ENCODE measurements at places on chromosomes 4 and X.

- no peak for DNase-seq
Observed at GRCh38 chrX:45851434-45851991, 650.8 kb upstream of the DIPK2B start.

DNA sequence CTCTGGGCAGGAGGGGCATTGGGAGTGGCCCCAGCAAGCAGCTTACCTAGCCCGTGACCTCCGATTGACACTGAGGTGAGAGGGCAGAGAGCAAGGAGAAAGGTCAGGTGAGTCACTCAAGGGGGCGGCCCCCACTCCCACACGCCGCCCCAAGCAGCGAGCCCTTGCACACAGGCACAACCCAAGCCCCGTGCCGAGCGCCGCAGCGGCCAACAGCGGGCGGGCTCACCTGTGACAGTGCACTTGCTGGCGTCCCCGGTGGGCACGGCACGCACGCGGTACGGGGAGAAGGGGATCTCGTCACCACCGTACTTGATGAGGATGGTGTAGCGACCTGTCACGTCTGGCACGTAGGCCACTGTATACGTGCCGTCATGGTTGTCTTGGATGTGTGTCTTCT lies 17.2 kb downstream of the FLNA start:
- no peak for DNase-seq

- peak; percentile 49 for DNase-seq
Observed at GRCh38 chr4:113708250-113708649, 53.3 kb downstream of the CAMK2D start.

DNA sequence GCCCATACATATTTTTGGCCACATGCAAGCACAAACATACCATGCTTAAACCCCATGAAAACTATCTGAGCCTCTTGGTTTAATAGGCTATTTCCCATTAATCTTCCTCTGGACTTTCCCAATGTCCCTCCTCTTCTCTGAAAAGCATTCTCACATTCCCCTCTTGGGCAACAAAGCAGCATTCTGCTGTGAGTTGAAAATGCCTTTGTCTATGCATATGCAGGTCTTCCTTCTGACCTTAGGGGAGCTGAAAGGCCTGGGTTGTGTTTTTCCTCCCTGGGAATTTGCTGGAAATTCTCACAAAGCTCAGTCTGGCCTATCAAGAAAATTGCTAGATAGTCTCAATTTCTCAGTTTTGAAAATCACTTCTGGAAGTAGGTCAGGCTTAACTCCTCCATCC lies 4.2 kb downstream of the VSIG4 start:
- no peak for DNase-seq

GRCh38 chrX:68413254-68413653 lies 20.0 kb downstream of the OPHN1 start:
- no peak for DNase-seq

- DNase-seq: no peak
Observed at GRCh38 chr4:85955620-85956292, 404.1 kb downstream of the MAPK10 start.

DNA sequence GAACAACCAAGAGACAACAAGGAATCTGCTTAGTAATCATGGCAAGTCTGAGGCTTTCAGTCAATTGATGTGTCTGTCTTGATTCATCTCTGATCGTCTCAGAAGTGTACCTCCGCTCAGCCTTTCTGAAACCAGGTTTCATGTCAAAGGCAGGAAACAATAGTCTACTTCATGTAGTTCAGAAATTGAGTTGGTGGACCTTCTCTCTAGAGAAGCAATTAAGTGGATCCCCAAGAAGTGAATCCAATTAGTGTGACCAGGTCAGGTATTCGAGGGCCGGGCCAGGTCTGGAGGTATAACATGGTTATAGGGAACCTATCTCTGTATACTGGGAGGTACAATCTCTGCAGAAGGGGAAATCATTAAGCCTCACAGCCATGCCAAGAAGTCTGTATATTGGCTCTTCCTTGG lies 32.0 kb downstream of the DAPP1 start:
- no peak for DNase-seq

- no peak for DNase-seq
Observed at GRCh38 chr4:38676986-38677385, 13.0 kb downstream of the KLF3 start.

- DNase-seq: no peak
Observed at GRCh38 chr4:155899891-155900290, 3.6 kb upstream of the TDO2 start.

- DNase-seq: no peak
Observed at GRCh38 chrX:71239781-71240180, 14.2 kb downstream of the ZMYM3 start.

DNA sequence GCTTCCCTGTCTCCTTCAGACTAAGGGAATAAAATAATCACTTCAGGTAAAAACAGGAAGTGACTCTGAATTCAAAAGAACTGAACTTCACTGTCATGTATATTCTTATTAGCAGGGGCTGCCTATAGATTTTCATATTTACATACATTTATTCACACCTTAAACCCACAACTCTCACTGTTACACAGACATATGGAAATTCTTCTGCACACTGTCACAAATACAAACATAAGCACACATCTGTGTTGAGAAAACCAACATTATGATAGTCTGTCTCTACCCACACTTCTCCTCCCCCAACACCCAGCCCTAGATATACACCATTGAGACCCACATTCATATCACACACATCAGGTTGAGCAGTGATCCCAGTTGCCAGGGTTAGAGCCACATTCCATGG lies 5.7 kb upstream of the FGF16 start:
- no peak for DNase-seq

- DNase-seq: no peak
Observed at GRCh38 chr4:2261110-2261852, 628 bp downstream of the MXD4 start.

DNA sequence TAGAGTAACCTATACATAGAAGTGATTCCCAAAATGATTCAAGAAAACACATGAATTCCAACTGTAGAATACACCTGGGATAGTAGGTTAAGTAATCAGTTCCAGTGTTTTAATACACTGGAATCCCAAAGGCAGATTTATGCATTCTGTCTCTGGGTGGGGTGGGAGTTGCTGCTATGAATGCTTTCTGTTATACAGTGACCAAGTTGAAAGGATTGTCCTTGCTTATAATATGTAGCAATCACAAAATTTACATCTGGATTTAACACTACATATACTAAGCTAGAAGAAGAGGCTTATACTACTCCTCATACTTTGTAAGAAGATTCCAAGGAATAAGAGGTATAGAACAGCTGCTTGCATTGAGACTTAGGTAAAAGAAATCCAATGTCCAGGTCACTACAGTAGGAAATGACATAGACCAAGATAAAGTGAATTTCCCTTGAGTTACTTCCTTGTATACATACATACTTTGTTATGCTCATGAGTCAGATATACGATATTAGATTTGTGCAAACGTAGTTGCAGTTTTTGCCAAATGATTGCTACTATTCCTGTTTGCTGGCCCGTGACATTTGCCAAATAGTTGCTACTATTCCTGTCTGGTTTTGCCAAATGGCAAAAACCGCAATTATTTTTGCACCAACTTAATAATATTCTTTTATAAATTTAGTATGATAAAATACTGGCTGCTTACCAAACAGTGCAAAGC lies 210.5 kb upstream of the DIAPH2 start:
- DNase-seq: no peak

Measured in astrocyte of the cerebellum (primary cell).